ENCODE measurements at places on chromosomes 11 and 22.

DNA sequence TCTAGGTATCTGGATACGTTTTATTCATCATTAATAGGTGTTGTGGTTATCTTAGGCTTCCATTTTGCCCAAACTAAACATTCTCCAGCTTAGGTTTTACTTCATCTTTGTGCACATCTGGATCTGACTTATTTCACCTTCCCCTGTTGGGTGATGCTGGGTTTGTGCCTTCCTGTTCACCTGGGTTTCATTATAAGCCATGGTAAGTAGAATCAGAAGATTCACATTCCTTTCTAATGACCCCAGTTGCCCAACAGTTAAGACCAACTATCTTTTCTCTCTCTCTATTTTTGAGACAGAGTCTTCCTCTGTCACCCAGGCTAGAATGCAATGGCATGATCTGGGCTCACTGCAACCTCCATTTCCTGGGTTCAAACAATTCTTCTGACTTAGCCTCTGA lies 44.6 kb downstream of the LMO2 start:
- no peak for DNase-seq

DNA sequence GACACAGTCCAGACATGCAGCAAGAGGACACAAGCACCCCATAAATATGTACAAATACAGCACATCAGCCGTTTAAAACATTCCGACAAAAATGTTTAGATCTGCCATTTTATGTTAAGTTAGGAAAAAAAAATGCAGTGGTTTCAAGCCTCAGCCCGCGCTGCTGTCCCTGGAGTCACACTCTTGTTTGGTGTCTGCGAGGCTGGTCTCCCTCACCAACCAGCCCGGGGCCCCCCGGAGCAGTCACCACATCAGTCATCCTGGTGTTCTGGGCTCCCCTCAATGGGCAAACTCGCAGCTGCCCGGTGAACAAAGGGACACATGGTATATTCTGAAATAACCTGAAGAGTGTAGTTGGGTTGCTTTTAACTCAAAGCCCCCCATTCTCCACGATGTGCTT lies 1022.2 kb downstream of the BRD1 start:
- DNase-seq, result no peak

DNA sequence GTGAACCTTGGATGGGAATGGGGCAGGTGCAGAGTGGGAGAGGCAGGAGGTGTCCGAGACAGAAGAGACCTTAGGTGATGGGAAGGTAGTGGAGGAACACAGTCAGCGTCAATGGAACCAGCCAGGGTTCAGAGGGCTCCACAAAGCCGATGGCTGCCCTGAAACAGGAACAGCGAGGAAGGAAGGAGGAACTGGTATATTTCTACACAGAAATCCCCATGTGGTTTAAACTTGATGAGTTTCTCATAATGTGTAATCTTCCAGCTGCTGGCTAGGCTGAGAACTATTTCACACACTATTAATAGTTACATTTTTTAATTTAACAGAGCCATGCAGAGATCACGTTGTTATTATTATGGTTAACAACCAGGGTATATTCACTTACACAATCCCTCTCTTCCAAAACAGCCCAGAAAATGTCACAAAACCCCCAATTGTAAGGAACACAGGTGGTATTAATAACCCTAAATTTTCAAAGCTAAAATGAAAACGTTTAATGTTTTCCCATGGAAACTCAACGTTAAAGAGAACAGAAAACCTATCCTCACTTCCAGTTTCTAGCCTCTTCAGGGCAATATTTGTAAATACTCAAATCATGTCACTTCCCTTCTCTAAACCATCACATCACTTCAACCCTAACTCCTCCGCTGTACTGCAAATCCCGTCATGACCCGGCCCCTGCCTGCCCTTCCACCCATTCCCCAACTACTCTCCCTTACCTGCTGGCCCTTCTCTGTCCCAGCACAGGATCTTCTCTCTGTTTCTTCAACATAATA lies 74.5 kb upstream of the ARFGAP3 start:
- no peak for DNase-seq

DNA sequence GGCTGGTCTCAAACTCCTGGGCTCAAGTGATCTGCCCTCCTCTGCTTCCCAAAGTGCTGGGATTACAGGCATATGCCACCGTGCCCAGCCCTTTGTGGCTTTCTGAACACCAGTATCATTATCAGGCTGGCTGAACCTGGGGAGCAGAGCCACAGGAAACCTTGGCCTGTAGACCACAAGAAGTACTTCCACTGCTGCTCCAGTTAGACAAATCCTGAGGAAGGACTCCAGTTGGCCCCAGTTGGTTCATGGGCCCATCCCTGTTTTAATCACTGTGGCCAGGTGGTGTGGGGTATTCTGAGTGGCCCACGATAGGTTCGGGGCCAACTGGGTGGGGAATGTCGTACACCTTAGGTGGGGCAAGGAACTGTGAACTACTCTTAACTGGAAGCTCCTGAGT lies 5.5 kb upstream of the DUSP18 start:
- DNase-seq, result no peak

DNA sequence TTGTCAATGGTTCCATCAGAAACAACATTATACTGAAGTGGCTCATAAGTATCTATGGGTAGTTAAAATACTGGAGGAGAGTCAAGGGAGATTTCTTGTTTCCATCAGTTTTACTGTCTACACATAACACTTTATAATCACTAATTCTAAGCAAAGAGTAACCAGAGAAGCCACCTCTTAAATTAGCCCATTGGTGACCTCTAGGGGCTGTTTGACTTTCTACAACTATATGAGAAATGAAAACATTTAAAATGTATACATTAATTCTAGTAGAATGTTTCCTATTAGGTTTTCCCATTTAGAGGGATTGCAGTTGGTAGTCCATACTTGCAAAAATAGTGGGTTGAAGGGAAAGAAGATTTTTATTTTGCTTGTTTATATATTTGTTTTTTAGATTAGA lies 504.3 kb downstream of the FAM181B start:
- DNase-seq, result no peak

- no peak for DNase-seq
Measured at GRCh38 chr11:6248248-6248647, 9.4 kb downstream of the CNGA4 start.

DNA sequence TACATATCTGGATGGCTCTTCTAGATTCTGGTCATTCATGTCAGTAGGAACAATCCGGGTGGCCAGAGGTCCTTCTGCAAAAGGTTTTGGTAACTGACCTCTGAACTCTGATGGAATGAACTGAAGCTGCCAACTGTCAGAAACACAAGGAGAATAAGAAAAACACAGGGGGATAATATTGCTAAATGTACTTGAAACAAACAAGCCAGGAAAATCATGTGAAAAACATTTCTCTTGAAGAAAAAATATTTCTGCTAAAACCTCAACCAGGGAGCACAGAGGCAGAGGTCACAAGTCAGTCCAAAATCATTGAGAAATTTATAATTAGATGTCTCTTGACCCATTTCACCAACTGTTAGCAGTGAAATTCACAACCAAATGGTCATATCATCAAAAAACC lies 35.2 kb downstream of the ALG9 start:
- DNase-seq, result no peak

GRCh38 chr11:2440646-2441045 lies 3.7 kb downstream of the TRPM5 start:
- no peak for DNase-seq

- DNase-seq, result no peak
Measured at GRCh38 chr11:73188301-73188700, 29.8 kb upstream of the P2RY2 start.

DNA sequence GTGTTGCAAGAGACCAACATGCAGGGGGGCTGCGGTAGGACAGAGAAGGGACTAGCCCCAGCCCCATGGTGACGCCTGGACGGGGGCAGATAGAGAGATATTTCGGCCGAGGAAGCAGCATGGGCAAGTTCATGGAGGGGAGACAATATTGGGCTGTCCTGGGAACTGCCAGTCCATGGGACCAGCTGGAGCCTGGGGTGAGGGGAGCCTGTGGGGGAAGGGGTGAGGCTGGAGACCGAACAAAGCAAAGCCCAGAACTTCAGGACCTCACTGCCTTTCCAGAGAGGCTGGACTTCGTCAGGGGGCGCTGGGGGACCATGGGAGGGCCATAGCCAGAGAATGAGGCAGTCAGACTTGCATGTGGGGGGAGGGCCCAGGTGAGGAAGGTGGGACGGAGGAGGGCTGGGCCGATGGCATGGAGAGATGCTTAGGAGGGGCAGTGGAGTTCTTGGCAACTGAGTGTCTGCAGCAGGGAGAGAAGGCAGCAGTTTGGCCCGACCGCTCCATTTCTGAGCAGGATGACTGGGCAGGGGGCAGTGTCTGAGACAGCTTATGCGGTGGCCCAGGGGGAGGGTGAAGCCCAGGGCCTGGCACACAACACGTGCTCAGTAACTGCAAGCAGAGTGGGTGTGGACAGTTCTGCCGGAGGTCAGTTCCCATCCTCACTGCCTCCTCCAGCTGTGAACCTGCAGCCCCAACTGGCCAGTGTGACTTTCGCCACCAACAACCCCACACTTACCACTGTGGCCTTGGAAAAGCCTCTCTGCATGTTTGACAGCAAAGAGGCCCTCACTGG lies 712 bp downstream of the UPK3A start:
- DNase-seq, result no peak

DNA sequence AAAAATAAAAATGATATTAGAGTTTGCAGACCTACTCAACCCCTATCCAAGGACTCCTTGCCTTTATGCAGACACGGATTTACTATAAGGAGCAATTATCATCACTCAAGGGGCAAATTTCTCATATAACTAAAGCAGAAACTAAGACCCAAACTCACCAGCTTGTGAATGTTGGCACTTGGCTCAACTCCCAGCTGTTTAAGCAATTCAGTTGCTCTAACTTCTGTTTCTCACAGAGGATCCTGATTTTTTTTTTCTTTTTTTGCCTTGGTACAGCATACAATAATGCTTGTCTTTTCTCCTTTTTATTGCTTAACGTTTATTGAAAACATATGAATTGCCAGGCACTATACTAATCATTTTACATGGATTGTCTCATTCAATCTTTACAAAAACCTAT lies 9.6 kb upstream of the CBLIF start:
- no peak for DNase-seq

- DNase-seq, result no peak
Measured at GRCh38 chr11:70301191-70301590, 30.7 kb downstream of the PPFIA1 start.

- no peak for DNase-seq
Measured at GRCh38 chr11:58781345-58781744, 49.6 kb upstream of the GLYAT start.

DNA sequence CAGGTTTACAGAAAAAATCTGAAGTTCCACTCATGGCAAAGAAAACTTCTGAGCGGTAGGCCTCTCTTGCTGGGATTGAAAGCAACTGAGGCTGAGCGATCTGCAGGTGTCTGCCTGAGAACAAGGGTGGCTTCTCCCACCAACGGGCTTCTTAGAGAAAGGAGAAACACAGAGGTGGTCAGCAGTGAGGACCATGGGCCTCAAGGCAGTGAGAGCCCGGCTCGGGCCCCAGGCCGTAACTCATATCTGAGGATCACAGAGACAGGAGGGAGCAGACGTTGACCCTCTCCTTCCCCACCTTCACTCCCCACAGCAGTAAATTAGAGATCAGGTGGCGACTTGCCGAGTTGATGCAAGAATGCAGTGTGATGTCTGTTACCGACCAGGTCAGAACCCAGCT lies 50.9 kb upstream of the RTL6 start:
- DNase-seq, result no peak

GRCh38 chr11:57792060-57792541 lies 30.5 kb downstream of the CTNND1 start:
- peak; percentile 75 for DNase-seq

- no peak for DNase-seq
Measured at GRCh38 chr11:129614256-129614944, 201.2 kb upstream of the TMEM45B start.

- no peak for DNase-seq
Measured at GRCh38 chr22:27133019-27133431, 475.6 kb downstream of the MIAT start.

GRCh38 chr11:27558401-27558800 lies 51.8 kb upstream of the LIN7C start:
- no peak for DNase-seq

- DNase-seq, result no peak
Measured at GRCh38 chr22:31952094-31952401, 7.7 kb downstream of the YWHAH start.

- no peak for DNase-seq
Measured at GRCh38 chr11:34671946-34672345, 51.1 kb downstream of the EHF start.

GRCh38 chr11:88520391-88520790 lies 182.9 kb upstream of the CTSC start:
- no peak for DNase-seq

- DNase-seq, result no peak
Measured at GRCh38 chr22:30607939-30608338, 965 bp downstream of the TCN2 start.

GRCh38 chr22:48093981-48094380 lies 1331.5 kb downstream of the TBC1D22A start:
- no peak for DNase-seq

- no peak for DNase-seq
Measured at GRCh38 chr11:30960387-30960992, 374.3 kb upstream of the MPPED2 start.

DNA sequence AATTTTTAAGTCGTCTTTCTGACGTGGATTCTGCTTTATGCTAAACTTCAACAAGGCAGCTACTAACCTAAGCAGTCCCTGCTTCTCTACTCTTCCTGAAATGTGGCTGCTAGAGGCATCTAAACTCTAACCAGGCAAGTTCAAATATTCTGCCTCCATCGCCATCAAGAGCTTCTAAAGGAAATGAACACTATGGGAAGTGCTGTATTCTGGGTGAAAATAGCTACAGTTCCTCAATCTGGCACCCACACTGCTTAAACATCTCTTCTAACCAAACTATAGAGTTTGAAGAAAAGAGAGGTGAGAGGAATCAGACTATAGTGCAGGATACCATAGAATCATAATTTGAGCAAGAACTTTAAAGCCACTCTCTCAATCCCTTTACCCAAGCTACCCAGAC lies 6.3 kb downstream of the NRIP3 start:
- DNase-seq, result no peak

- DNase-seq, result no peak
Measured at GRCh38 chr11:20844630-20845029, 175.2 kb downstream of the NELL1 start.

- no peak for DNase-seq
Measured at GRCh38 chr11:65432100-65432650, 9.6 kb downstream of the NEAT1 start.

GRCh38 chr11:36763187-36763586 lies 165.2 kb upstream of the RAG2 start:
- no peak for DNase-seq

- DNase-seq, result no peak
Measured at GRCh38 chr22:36916034-36916433, 2.6 kb downstream of the CSF2RB start.

DNA sequence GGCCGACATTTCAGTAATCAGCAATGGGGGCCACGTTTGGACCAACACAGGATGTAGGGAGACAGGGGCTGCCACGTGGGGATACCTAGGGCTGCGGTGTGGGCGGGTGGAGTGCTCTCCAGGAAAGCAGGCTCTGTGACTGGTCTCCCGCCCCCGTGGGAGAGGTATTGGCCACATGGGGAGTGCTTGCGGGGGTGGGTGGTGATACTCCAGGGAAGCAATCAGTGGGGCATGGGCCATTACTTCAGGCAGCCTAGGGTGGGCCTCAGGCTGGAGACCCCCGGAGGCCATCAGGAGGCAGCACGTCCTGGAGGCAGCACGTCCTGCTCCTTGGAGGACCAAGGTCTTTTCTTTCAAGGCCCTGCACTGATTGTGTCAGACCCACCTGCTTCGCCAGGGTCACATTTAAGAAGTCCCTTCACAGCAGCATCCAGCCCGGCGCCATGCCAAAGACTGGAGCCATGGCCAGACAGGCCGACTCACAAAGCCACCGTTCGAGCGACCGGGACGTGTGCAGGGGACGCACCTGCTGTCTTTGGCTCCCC lies 3.0 kb upstream of the MUC2 start:
- no peak for DNase-seq

GRCh38 chr22:41237707-41238569 lies 2.8 kb downstream of the CHADL start:
- peak; percentile 48 for DNase-seq

Data from stimulated activated CD8-positive, alpha-beta memory T cell treated with anti-CD3 and anti-CD28 coated beads, Interleukin-2, amount 100 ng/mL, for 1 hour (primary cell).